A549 treated with CORT108297 at 1 μM for 4 hours (cell line): ENCODE measurements at places on chromosomes 2 and 18. TPM values are rescaled to one million over a fixed set of nuclear protein-coding genes. Genes with fewer than 3 reads are reported as not detected.

Gene NUP35
- total RNA-seq = 30.3 to 49.1 TPM (median 33.3 TPM) in 5 replicates

Gene KCNJ13
- not detected in 5 replicates for total RNA-seq

Gene TMEFF2
- 0.13 to 0.81 TPM (median 0.34 TPM) in 5 replicates for total RNA-seq

Gene ACTG2
- 0.09 to 0.19 TPM (median 0.15 TPM) in 4 of 5 replicates, not detected in the other for total RNA-seq

Gene PID1
- 2.9 to 3.8 TPM (median 3.2 TPM) in 5 replicates for total RNA-seq

Gene SIX3
- total RNA-seq = 0.36 to 0.58 TPM (median 0.52 TPM) in 5 replicates

Gene IHH
- 0.13 to 0.25 TPM (median 0.21 TPM) in 4 of 5 replicates, not detected in the other for total RNA-seq
